ENCODE measurements at places on chromosomes 4 and X.

GRCh38 chr4:39124885-39125599, 57.3 kb upstream of the WDR19 start:
- DNase-seq: no peak
- H3K36me3 ChIP-seq: peaks cover 3% of the 10 kb centered on the region

DNA sequence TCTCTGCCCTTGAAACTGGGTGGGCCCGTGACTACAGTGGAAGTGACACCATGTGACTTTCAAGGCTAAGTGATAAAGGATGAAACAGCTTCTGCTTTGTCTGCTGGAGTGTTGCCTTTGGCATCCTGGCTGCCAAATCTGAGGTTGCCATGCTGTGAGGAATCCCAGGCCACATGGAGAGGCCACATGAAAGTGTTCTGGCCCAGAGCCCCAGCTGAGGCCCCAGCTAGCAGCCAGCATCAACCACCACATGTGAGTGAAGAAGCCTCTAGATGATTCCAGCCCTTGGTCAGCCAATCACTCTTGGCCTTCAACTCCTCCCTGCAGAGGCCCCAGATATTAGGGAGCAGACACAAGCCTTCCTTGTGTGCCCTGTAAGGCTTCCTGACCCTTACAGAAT, 94.4 kb upstream of the BCOR start:
- no peaks in the 10 kb centered on the region for H3K36me3 ChIP-seq
- no peak for DNase-seq
- no peak overlapping the region for H3K4me3 ChIP-seq
- H3K27me3 ChIP-seq: peaks cover 5% of the 10 kb centered on the region
- H3K27ac ChIP-seq: no peak overlapping the region
- H3K4me1 ChIP-seq: no peaks in the 10 kb centered on the region

- H3K36me3 ChIP-seq: no peaks in the 10 kb centered on the region
- H3K27ac ChIP-seq: peak overlapping the region; percentile 14
- H3K4me1 ChIP-seq: peaks cover 71% of the 10 kb centered on the region
- DNase-seq: no peak
- no peaks in the 10 kb centered on the region for H3K27me3 ChIP-seq
- H3K4me3 ChIP-seq: no peak overlapping the region
Measured at GRCh38 chr4:158777423-158778155, 8.8 kb downstream of the FNIP2 start.

DNA sequence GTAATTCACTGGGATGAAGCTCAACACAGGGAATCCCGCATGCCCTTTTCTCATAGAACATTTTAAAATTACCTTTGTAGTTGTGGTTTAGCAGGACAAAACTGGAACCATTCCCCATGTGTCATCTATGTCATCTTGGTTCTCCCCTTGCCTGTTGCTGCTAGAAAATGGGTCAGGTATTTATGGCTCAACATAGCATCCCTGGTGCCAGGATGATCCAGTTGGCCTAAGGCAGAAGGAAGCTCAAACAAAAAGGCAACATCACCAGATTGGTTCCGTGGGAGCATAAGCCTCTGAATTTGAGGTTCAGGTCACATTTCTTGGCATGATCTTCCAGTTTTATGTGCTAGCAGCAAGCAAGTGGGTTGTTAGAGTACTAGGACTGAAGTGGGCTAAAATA, 552.6 kb upstream of the BOD1L1 start:
- no peaks in the 10 kb centered on the region for H3K36me3 ChIP-seq
- H3K27me3 ChIP-seq: no peaks in the 10 kb centered on the region
- H3K27ac ChIP-seq: no peak overlapping the region
- peaks cover 22% of the 10 kb centered on the region for H3K4me1 ChIP-seq
- no peak overlapping the region for H3K4me3 ChIP-seq
- no peak for DNase-seq

DNA sequence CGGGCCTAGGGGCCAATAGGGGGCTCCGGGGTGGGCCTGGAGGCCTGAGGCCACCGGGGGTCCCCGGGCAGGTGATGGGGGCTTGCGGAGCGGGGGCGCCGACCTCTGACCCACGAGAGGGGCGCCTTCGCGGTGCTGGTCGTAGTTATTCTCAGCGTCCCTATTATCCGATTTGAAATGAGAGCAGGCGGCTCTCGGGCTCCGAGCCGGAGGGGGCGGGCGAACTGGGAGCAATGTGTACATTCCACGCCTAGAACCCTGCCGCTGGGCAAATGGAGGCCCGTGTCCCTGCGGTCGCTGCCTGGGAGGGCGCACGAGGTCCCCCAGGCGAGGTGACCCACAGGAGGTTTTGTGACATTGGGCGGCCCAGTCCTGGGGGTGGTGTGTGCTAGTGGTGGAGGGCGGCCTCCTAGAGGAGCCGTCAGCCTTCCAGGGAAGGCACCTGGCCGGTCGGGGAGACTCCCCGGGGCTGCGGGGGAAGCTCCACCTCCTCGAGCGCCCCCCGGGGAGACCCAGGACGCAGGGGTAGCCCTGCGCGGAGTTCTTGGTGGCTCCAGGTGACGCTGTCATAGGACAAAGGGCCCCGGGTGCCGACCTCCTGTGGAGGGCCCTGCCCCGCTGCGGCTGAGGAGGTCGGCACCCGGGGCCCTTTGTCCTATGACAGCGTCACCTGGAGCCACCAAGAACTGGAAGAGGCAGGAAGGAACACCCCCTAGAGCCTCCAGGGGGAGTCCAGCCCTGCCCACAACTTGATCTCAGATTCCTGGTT, 102.6 kb upstream of the PRKX start:
- DNase-seq: peak; percentile 67
- H3K4me1 ChIP-seq: peaks cover 6% of the 10 kb centered on the region
- peak overlapping the region; percentile 88 for H3K27ac ChIP-seq
- H3K36me3 ChIP-seq: no peaks in the 10 kb centered on the region
- H3K4me3 ChIP-seq: peak overlapping the region; percentile 88
- H3K27me3 ChIP-seq: no peaks in the 10 kb centered on the region
